Mucosa of gallbladder (tissue), 1 donor: ENCODE measurements at places on chromosomes 4 and X. TPM values are rescaled to one million over a fixed set of nuclear protein-coding genes. Genes with fewer than 3 reads are reported as not detected.

GRCh38 chr4:183450108-183450507, 5.7 kb downstream of the CDKN2AIP start:
- no peak for DNase-seq

The BST1 gene
- total RNA-seq = 12.7 TPM

DNA sequence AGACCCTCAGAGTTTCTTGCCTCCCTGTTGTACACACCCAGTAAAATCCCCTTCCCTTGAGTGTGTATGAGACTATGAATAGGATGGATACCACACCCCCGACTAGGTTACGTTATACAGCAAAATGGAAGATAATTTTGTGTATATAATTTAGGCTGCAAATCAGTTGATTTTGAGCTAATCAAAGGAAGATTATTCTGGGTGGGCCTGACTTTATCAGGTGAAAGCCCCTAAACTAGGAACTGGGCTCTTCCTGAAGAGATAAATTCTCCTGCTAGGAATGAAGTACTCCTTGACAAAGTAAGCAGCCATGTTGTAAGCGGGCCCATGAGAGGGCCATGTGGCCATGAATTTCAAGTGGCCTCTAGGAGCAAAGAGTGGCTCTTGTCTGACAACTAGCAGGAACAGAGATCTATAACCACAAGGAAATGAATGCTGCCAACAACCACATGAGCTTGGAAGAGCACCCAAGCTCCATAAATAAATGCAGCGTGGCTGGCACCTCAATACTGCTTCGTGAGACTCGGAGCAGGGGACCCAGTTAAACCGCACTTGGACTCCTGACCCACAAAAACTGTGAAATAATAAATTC, 646.4 kb downstream of the IL1RAPL1 start:
- DNase-seq = no peak

- DNase-seq = no peak
Observed at GRCh38 chrX:129581904-129582303, 41.8 kb downstream of the OCRL start.

The SAGE1 gene
- not detected for total RNA-seq

- no peak for DNase-seq
Observed at GRCh38 chrX:97629597-97629985, 745.9 kb downstream of the RPA4 start.

DNA sequence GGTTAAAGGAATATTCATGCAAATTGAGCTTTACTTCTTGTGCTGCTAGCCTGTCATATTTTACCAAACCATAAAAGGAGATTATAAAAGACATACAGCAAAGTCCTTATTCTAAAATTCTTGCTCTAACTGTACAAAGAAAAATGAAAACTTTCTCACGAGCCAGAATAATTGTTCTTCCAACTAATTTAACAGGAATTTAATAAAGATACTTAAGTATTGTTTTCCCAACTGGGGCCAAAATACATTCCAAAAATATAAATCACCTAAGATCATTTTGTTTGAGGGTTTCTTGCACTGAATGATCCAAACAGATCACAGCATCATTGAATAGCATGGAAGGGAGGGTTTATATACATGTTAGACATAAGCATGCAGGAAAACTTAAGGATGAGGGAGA, 127.1 kb upstream of the PCDH18 start:
- DNase-seq = no peak

The KIF4A gene
- total RNA-seq = 0.92 TPM

- no peak for DNase-seq
Observed at GRCh38 chrX:150337026-150337425, 26.1 kb upstream of the MAMLD1 start.

- DNase-seq = peak; percentile 92
Observed at GRCh38 chr4:113547487-113548042, 214.0 kb downstream of the CAMK2D start.

DNA sequence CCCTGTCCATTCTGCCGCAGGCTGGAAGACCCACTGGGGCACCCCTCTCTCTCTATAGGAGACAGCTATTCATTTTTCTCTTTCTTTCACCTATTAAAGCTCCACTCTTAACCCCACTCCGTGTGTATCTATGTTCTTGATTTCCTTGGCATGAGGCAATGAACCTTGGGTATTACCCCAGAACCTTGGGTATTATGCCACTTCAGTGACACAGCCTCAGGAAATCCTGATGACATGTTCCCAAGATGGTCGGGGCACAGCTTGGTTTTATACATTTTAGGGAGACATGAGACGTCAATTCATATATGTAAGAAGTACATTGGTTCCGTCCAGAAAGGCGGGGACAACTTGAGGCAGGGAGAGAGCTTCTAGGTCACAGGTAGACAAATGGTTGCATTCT, 13.4 kb downstream of the HTT-AS start:
- no peak for DNase-seq

The FGF13 gene
- 9.4 TPM for total RNA-seq

GRCh38 chr4:182554736-182555135, 311.5 kb downstream of the TENM3 start:
- DNase-seq = no peak

- no peak for DNase-seq
Observed at GRCh38 chrX:3181846-3182245, 140.6 kb downstream of the ARSF start.

GRCh38 chr4:4308800-4309441, 18.9 kb downstream of the ZBTB49 start:
- DNase-seq = no peak

GRCh38 chrX:45903781-45904201, 641.4 kb downstream of the ZNF674 start:
- DNase-seq = no peak
